ENCODE measurements at places on chromosomes 11 and 22.

DNA sequence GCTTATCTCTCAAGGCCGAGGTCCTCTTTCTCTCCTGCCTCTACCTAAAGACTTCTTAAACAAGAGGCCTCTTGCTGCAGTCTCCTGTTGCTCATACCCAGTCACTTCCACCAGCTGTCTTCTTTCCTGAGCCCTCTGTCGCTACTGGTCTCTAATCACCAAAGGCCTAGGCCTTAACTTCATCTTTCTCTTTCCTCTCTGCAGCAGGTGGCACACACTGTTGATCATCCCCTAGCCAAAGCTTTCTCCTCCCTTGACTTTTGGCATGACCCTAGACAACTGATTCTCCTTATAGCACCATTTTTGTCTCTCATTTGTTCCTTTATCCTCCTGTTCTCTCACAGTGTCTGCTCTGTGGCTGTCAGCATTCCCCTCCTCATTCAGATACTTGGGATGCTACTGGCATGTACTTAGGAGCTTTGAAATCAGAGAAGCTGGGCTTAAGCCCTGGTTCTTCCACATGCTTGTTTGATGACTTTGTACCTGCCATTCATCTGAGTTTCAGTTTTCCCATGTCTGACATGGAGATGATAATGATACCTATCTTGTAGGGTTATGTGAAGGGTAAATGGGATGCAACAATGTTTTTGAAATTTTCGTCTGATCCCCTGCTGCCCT, 22.4 kb downstream of the ENDOD1 start:
- no peak for DNase-seq

GRCh38 chr11:819129-819931, 616 bp downstream of the PNPLA2 start:
- DNase-seq = peak; percentile 93

- no peak for DNase-seq
Measured at GRCh38 chr11:76756341-76756741, 26.8 kb upstream of the TSKU start.

GRCh38 chr11:11735586-11735985, 106.2 kb upstream of the USP47 start:
- DNase-seq = no peak
